ENCODE measurements at places on chromosomes 12 and 14.
A peak's percentile ranks its signal among the peaks of the same experiment; 100 is the strongest.

- no peak for DNase-seq
Observed at GRCh38 chr14:105145381-105146180, 23.0 kb downstream of the JAG2 start.

GRCh38 chr14:60061371-60061770, 30.4 kb upstream of the PCNX4 start:
- no peak for DNase-seq

GRCh38 chr12:84038242-84038641, 874.4 kb downstream of the SLC6A15 start:
- no peak for DNase-seq

- no peak for DNase-seq
Observed at GRCh38 chr12:82130762-82131161, 227.4 kb downstream of the CCDC59 start.

- no peak for DNase-seq
Observed at GRCh38 chr14:100844082-100844408, 18.1 kb downstream of the MEG3 start.

GRCh38 chr14:41830714-41831406, 224.2 kb downstream of the LRFN5 start:
- DNase-seq, result no peak

GRCh38 chr14:36509069-36509917, 10.7 kb downstream of the NKX2-1 start:
- no peak for DNase-seq

DNA sequence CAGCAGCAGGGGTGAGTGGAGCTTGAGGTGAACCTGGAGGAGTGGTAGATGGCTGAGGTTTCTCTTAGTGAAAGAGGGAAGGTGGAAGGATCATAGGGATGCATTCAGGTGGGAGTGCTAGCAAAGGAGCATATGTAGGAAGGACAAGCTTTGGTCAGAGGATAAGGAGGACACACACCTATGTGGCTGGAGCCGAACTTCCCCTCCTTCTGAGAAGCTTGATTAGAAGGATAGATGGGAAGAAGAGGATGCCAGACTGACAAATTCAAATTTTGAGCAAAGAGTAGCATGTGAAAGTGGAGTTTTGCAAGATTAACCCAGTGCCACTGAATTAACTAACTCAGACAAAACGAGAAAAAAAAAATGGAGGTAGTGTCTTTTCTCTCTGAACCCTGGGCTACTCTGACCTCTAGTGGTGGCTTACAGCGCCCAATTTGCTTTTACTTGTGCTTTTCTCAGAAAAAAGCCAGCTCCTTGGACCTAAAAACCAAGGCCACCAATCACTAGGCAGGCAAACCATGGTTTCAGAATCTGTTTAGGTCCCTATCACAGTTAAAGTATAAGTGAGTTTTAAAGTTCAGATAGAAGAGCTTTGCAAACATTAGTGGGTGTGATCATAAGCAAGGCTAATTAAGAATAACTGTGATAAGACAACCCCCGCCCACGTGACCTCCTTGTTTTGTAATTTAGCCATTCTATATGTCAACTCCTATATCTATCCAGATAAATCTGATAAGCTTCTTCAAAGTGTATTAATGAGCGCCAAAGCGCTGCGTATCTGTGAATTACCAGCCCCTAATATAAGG, 15.5 kb downstream of the EMP1 start:
- DNase-seq, result peak; percentile 73

GRCh38 chr14:57018065-57018464, 207.8 kb upstream of the OTX2 start:
- DNase-seq, result no peak

DNA sequence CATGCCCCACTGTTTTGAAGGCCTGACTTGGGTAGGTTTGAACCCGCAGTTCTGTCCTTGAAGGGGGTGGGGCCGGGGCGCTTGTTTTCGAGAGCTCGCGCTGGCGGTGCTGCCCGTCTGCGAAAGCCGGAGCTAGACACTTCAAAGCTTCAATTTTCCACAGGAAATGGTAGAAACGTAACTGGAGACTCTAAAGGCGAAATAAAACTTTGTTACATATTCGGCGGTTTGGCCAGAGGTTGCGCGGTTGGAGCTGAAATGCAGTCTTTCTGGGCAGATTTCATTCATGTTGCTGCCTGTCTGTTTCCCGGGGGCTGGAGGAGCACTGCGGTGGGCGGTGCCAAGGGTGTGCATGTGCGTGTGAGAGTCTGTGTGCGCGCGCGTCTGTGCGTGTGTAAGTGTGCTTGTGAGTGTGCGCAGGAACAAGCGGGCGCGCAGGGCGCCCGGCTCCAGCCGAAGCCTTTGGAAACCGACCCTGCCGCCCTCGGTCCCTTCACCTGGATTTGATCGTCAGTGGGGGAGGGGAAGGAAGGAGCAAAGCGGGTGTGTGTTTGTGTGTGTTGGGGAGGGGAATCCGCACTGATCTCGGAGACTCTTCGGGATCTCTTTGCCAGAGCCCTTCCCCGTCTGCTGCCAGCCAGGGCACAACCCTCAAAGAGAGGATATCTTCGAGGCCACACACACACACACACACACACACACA, 227.7 kb upstream of the CRY1 start:
- DNase-seq, result peak; percentile 80

DNA sequence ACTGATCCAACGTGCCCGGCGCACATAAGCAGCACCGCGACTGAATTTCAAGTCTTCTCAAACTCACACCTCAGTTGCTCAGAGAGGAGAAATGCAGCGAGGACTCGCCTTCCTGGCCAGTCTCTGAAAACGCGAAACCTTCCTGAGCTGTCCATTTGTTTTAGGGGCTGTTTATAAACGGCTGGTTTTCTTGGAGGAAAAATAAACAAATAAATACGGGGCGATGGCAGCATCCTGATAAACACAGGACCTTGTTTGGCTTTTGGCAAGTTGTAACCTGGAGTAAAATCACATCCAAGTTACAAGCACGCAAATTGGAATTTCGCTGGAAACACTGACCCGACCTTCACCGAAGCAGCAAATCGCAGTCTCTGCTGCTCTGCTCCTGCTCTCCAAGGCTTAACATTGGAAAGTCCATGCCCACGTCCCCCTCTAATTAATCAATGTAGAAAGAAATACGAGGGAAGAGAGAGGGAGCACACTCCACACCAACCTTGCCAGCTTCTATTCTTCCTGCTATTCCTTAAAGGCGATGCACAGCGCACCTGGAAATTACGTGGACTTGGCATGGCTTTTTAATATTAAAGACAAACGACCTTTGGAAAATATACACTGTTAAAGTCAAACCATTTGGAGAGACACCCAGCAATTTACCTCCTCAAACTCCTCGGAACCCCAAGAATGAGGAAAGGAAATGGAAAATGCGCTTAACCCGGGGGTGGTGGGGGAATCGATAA, 248.8 kb downstream of the APAF1 start:
- peak; percentile 17 for DNase-seq

Data from NCI-H1105 (cell line).